ENCODE measurements at places on chromosomes 6 and 20.

DNA sequence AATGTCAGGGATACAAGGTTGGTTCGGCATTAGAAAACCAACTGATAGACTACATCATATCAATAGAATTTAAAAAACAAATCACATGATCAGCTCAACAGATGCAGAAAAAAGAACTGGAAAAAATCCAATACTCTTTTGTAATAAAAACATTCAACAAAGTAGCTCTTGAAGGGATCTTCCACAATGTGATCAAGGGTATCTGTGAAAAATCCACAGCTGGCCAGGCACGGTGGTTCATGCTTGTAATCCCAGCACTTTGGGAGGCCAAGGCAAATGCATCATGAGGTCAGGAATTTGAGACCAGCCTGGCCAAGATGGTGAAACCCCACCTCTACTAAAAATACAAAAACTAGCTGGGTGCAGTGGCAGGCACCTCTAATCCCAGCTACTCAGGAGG lies 63.1 kb downstream of the ASCC3 start:
- DNase-seq, result no peak

DNA sequence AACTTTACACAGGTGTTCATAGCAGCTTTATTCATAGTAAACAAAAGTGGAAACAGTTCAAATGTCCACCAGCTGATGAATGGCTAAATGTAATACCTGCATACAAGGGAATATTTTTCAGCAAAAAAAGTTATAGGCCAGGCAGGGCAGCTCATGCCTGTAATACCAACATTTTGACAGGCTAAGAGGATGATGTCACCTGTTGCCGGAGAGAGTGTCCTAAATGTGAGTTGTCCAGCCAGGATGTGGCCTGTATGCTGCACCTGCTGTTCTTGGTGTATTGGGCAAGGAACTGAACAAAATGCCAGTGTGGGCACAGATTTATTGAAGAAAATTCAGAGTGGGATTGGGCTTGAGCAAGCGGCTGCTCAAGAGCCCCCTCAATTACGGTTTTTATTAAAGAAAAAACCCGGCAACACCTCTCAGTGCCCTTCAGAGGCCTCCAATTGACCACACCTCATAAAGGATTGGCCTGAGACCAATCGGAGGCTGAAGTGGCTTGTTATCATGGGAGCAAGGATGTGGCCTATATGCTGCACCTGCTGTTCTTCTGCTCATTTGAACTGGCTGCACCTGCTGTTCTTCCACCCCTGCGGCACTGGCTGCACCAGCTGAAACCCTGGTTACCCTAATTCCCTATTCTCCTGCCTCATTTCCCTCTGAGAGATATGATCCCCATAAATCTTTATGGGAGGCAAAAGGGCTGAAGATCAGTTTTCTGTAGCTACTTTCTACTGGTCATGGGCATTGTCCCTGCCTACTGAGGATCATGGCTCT lies 164.3 kb upstream of the PROKR2 start:
- no peak for DNase-seq

GRCh38 chr20:25553819-25554296 lies 31.5 kb downstream of the NINL start:
- no peak for DNase-seq

DNA sequence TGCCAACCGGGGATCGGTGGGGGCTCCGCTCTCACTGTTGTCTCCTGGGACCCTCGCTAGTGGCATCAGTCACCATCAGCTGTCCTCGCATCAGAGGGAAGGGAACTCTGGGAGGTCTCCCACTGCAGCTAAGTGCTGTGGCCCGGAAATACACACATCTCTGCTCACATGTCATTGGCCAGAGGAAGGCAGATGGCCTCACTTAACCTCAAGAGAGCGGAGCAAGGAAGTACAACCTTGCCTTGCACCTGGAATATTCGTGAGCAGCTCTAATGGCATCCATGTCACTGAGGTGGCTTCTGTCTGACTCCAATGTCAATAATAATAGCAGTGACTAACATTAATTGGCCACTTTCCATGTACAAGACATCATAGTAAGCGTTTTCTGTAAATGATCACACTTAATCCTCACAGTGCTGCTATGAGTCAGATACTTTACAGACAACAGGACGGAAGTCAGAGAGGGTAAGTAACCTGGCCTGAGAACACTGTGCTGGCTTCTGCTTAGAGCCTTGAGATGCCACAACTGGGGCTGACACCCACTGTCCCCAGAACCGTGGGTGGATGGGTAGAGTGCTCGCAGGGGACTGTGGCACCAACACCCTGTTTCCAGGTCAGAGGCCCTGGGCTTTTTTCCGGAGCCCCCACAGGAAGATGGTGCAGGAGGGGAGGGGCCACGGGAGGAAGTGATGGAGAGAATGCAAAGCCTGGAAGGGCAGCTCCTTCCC lies 6.0 kb downstream of the LHFPL5 start:
- no peak for DNase-seq

DNA sequence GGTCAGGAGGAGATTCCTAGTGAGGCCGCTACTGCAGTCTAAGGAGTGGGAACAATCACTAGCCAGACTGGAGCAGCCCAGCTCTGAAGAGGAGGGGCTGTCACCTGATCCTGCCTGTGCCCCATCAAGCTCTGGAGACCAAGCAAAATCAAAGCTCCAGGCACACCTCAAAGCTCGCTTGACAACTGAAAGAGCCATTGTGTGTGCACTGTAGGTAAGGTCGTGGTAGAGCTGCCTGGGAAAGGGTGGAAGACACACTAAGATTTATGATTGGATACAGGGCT lies 58.2 kb downstream of the CSE1L start:
- no peak for DNase-seq

- DNase-seq, result no peak
These were observed 243.0 kb upstream of the KHDRBS2 start for GRCh38 chr6:62528894-62529526.

DNA sequence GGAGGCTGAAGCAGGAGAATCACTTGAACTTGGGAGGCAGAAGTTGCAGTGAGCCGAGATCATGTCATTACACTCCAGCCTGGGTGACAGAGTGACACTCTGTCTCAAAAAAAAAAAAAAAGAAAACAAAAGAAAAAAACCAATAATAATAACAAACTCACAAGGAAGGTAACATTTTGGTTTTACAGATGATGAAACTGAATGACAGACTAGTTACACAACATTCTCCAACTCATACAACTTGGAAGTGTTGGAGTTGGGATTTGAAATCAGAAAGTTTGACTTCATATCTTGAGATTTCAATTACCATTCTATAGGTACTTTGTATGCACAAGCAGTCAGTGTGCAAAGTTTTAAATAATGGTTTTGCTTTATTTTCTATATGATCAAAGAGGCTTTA lies 10.2 kb downstream of the TPD52L1 start:
- DNase-seq, result no peak

- peak; percentile 25 for DNase-seq
These were observed 91.8 kb upstream of the NHSL1 start for GRCh38 chr6:138590796-138591709.

- DNase-seq, result no peak
These were observed 226.0 kb downstream of the BMP2 start for GRCh38 chr20:6993511-6993910.

DNA sequence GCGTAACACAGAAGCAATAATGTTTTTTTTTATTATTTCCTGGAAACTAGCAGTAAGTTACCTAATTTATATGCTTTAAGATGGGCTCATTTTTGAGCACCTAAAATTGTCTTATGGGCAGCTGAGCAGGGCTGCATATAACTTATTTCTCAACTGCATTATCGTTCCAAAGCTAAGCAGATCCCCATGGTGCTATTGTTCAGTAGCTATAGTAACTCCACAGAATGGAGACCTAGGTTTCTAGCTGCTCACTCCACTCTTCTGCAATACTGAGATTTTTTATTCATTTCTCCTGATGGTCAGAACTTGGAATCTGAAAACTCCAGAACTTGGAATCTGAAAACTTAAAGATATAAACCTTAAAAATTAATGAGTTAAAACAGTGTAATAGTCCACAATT lies 18.7 kb downstream of the CRISP1 start:
- DNase-seq, result no peak

DNA sequence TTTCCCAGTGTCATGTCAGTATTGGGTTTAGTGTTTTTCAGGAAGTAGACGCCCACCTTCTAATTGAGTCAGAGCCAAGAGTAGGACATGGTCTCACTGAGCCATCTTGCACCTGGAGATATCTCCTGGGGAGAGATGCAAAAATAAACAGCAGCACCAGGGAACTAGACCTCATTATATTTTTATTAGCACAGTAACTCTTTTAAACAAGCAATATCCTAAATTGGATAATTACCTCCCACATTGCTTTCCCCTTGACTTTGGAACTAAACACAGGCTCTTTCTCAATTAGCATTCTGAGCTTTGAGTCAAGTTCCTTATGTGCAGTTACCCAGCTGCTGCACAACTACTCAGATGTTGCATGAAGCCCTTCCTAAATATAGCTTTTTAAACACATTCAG lies 175.4 kb downstream of the IBTK start:
- DNase-seq, result no peak

DNA sequence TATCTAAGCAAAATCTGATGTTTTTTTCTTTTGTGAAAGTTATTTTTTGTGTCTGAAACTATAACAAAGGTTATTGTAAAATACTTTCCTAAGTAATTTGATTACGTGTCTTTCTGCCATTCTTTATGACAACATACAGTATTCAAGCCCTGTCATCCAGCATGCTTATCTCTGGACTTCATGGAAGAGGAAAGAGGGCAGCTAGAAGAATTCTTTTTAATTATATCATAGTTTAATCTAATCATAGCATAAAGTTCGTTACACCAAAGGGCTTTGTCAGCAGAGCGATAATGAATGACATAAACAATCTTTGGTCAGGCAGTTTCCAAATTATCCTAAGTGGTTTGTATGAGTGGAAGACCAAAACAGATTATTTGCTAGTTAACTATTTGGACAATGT lies 3.5 kb downstream of the ENPP3 start:
- no peak for DNase-seq

DNA sequence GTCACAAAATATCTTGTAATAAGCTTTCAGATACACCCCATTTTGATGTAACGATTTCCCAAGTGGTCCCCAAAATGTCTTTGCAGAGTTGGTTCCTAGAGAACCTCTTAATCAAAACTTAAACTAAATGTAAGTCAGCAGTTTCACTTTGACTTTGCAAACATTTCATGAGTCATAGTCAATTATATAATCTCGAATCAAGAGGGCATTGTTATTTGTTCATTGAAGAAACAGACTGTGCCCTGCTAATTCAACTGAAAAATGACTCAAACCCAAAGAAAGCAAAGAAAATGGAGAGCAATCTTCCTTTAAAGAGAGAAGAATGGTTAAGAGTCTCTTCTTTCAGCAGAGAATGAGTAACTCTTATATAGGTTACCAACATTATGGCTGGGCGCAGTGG lies 58.3 kb downstream of the IPCEF1 start:
- DNase-seq, result no peak

GRCh38 chr20:1622450-1622849 lies 2.6 kb upstream of the SIRPB1 start:
- no peak for DNase-seq

- DNase-seq, result no peak
These were observed 36.1 kb downstream of the MDFI start for GRCh38 chr6:41674231-41675000.
